HuH-7 (cell line): ENCODE measurements at places on chromosomes 3 and 15.

DNA sequence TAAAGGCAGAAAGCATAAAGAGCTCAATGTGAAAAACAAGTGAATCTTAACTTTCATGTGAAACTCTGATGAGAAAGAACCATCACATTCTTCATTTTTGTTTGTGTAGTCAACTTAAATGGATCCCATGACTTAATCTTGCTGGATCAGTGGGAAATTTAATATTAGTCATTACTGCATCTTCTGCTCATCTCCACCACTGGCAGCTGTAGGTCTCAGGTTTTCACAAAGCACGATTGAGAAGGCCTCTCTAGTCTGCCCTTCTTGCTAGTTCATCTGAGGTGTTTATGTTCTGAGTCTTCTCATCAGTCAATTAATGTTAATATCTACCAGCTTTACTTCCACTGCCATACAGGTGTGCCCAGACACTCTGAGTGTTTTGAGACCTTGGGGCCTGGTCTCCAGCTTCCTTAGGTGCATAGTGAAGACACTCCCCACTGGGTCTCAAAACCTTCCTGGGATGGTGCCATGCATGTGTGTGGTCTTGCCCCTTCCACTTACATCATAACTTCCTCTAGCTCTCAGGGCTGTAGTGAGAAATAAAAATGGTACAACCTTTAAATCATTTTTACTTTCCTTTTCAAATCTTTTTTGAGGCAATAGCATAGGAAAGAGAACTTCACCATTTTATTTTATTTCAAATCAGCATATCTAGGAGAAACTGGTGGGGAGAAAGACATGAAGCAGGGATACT, 421.6 kb upstream of the CBLB start:
- no peak for DNase-seq

DNA sequence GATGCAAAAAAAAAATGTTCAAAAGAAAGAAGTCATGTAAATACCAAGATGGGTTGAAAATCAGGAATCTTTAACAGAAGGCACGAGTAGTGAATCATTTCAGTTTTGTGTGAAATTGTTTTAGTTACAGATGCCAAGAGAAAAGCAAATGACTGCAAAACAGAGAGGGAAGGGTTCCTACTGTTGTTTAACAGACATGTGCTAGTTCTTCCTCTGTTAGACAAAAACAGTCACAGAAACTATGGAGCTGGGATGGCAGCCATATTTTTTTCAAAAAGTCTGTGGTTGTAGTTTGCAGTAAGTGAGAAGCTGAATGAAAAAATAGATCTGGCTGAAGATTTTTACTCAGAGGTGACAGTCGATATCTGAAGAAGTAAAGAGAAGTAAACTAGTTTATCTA, 511.9 kb downstream of the ZIC1 start:
- no peak for DNase-seq

- no peak for DNase-seq
These were observed 91.2 kb upstream of the NAALADL2 start for GRCh38 chr3:174767853-174768382.

DNA sequence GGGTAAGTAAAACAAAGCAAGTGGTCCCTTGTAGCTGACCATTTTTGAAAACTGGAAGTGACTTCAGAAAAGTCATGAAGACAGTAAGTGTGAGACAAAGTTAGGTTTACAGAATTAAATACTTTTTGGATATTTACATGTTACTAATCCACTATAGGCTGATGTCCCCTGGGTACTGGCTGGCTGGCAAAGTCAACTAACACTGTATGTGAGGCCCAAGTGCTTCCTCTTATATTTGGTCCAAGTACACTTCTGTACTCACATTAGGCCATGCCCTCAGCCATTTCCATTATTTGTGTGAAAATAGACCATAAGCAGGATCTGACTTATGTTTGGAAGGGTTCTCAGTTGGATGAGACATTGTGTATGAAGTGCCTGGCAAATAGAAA, 5.5 kb upstream of the LEKR1 start:
- DNase-seq: no peak

GRCh38 chr3:54305409-54306099, 183.2 kb downstream of the CACNA2D3 start:
- DNase-seq: no peak

GRCh38 chr3:180421221-180421620, 180.7 kb upstream of the TTC14 start:
- DNase-seq: no peak

DNA sequence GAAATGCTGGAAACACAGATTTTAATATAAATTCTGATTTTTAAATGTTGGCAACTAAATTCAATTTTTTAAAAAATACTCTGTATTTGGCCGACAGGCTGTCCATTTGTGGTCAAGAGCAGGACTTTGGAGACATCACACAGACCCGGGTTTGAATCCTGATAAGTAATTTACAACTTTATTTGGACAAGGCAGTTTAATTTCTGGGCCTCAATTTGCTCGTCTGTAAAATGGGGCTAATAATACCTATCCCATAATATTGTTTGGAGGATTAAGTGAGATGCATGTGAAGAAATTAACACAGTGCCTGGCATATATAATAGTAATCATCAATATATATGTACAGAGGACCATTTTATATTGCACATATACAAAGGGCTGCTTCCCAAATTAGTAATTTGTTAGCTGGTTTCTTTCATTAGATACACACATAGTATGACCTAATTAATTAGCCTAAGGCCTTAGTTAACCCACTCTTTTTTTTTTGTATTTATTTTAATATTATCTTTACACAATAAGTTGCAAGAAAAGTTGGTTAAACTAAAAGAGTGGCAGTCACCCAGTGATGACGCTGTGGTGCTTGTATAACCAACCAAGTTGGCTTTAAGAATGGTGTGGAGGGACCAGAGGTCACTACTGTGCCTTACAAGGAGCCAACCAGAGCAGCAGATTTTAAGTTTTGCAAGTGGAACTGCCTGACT, 665 bp downstream of the PIGB start:
- no peak for DNase-seq

DNA sequence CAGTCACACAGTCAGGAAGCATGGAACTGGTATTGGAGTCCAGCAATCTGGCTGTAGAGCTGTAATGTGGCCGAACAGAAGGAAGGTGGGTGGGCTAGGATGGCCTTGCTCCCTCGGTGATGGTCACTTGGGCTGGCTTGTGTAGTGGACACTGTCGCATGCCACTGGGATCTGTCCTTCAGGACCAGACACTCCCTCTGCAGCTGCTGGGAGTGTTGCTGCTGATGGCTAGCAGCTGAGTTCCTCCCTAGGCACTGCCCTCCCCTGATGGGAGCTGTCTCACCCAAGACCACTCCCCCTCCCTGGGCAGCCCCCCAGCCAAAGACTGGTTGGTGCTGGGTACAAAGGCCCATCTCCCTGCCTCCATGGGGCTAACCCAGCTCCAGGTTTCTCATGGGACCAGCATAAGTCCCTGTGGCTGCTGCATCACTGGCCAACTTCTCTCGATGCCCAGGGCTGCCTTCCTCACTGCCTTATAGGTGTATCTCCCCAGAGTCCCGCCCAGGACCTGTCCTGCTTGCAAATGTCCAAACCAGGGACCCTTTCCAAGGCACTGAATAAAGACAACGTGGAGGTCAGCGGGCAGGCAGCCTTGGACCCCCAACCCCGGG, 48.4 kb downstream of the WNT7A start:
- DNase-seq: no peak

DNA sequence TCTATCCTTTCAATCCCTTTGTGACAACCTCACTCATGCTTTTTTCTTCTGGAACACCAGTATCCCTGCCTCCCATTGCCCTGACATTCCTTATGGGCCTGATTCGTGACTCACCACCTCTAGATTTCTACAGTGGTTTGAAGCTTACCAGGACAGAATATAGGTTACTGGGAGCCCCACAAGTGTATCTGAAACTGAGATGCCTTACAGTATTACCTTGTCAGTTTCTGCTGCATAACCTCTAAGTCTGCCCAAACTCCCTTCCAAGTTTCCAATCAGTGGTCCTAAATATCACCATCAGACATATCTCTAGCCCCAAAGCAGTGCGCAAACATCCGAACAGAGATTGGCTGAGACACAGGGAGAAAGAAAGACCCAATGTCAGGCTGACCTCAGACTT, 5.6 kb downstream of the CPB1 start:
- DNase-seq: no peak

DNA sequence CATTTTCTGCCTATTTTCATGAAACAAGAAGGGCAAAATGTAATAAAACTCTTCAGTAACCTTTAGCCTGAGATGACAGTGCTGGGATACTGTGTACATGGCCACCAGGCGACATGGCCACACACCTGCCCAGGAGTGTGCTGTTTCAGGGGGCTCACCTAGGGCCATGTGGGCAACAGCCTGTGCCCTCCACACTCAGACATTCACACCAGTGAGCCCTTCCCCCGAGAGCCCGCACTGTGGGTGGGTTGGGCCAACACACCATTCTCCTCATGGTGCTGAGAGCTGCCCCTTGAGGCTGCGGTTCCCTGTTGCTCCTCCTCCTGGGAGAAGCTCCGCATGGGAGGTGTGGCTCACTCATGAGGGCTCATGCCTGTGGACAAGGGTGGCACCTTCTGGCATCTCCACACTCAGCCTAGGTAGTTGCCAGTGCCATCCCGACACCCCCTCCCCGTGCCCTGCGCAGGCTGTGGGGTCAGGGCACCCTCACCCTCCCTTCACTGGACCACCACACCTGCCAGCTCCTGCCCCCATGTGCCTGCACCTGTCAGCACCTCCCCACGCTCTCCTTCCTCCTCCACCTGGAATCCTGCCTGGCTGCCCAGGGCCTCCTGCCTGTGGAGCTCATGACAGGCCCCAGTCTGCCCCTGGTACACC, 19.7 kb downstream of the OCA2 start:
- DNase-seq: no peak
